CD4-positive, alpha-beta T cell treated with Interleukin-2 at 100 ng/mL for 4 hours (primary cell): ENCODE measurements at places on chromosomes 6 and 20.

DNA sequence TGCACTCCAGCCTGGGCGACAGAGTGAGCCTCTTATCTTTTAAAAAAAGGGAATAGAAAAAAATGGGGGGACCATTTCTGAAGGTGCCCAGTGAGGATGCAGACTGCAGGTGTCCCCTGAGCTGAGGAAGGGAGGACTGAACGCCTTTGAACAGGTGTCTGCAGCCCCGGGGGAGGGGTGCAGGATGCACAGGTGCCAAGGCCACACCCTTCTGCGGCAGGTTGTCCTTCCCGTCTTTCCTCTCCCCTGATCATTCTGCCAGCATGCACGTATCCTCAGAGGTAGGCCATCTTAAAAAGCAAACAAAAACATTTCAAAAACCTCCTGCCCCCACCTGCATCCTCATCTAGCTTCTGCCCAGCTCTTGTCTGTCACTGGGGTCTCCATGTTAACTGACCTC, 101.3 kb downstream of the MTHFD1L start:
- no peak for DNase-seq

- peak; percentile 40 for DNase-seq
These were observed 15.0 kb downstream of the ACSS2 start for GRCh38 chr20:34891166-34892062.

GRCh38 chr20:38104285-38104684, 60.8 kb downstream of the TGM2 start:
- no peak for DNase-seq

GRCh38 chr6:126113261-126113660, 126.9 kb downstream of the TRMT11 start:
- DNase-seq, result no peak

GRCh38 chr6:30782425-30783014, 38.2 kb upstream of the IER3 start:
- no peak for DNase-seq

DNA sequence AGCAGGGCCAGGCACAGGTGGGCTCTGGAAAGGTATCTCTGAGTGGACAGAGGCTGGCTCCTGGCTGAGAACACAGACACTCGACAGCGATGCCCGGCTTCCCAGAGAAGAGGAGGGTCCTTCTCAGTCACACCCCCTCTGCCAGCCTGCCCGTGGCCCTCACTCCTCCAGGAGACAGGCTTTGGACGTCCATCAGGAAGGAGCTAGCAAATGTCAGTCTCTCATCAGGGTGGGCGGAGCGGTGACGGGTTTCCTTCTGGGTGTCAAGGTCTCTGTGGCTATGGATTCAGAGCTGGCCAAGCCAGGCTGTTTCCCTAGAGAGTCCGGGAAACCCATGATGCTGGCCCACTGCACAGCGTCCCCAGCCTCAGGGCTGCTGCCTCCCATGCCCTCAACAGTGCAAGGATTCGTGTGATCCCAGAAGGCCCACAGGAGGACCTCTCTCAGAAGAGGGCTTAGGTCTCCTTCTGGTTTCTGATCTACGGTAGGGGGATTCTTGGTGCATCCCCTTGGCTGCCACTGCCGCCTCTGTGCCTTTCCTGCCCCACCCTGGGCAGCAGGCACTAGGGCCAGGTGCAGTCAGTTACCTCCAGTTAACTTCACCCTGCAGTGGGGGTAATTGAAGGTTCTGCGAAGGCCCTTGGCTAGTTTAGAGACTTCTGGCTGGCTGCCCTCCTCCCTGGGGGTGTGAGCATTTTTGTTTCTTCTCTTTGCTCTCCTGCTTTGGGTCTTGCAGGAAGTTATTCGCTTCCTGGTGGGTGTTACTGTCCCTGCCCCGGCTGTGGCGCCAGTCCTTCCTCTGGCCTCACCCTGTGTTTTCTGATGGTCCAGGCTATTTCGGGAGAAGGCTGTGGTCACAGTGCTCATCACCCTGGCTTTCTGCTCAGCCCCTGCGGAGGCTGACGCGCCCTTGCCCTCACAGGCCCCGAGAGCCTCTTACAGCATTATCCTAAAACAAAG, 80.2 kb downstream of the CDH4 start:
- DNase-seq, result no peak

DNA sequence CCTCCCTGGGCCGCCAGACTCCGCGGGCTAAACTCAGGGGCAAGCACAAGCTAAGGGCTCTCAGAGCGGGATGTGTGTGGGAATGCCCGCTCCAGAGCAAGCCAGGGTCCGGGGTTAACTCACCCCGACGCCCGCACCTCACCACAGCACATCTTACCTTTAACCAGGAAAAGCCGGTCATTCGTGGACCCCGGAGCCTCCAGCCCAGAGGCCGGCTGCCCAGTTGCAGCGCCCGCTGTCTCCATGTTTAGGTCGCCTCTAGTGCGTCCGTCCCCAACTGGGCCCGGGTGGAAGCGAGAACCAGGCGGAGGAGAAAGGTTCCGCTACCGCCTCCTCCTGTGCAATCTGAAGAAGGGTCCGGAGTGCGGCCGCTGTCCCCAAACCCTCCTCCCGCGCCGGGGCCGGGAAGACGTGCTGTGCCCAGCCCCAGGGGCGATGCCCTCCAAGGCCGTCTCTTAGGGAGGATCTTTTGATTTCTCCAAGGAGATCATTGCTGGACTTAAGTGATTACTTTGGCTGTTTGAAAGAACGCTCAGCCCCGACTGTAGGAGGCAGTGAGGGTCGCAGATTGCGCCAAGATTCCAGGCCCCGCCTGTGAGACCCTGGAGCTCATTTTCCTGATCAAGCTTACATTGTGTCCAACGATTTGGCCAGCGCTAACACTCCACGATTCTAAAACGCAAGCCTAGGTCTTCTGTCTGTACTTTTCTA, at the start of gene TMEM242:
Gene TMEM242 (minus strand): TSS at position 265 of the 711 bp plus-strand sequence. CDS start 20 bp downstream, at position 245.
- DNase-seq, result peak; percentile 93

GRCh38 chr6:53318429-53318828, 30.3 kb downstream of the ELOVL5 start:
- no peak for DNase-seq

- no peak for DNase-seq
These were observed 110.3 kb downstream of the RWDD2A start for GRCh38 chr6:83303426-83303825.

GRCh38 chr6:1870932-1871331, 261.2 kb downstream of the FOXC1 start:
- no peak for DNase-seq

- DNase-seq, result no peak
These were observed 390.5 kb upstream of the CNR1 start for GRCh38 chr6:88556663-88557062.

DNA sequence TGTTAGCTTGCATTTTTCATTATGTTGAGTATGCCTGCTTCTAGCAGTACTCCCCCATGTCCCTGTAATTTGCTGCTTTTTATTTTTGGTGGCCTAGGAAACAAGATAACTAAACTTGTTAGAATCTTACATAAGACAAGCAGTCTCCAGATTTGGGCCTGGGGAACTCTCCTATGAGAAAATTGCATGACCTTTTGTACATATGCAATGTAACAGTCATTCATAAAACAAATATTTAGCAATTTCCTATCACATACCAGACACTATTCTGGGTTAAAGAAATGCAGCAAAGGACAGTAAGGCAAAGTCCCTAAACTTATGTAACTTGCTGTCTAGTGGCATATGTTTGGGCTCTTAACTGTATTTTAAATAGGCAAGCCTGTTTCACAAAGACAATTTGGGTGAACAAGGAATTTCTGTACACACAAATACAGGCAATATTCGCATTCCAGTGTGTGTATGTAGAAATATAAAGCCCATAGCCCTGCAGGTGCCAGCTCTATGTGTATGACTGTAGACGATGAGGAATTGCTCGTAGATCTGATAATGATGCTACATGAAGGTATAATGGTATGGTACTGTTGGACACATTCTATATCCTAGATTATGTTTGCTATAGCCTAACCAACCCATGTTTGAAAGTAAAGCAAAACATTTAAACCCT, 305.2 kb upstream of the CITED2 start:
- DNase-seq, result no peak
